Aorta (tissue), 5 donors: ENCODE measurements at places on chromosomes 13 and 19.

DNA sequence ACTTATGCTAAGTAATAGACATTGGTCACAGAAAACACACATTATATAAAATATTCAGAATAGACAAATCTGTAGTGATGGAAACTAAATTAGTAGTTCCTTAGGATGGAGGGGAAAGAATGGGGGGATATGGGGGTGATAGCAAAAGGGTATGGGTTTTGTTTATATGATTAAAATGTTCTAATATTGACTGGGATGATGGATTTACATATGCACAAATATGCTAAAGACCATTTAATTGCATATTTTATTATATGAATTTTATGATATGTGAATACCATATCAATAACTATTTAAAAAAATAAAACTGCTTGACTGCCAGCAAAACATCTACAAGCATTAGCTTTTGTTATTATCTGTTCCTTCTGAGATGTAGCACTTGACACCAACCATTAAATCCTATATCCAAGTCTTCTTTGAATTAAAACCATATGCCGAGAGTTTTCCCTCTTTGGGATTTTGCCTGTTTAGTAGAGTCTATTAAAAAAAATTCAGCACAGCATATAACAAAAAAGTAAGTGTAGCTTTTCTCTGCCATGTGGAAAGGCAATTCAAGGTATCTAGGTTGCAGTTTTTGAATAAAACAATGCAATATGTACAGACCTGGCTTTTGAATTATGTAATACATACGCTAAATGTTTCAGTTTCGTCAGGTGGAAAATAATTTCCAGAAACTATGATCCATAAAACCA lies 2584.1 kb upstream of the PCDH20 start:
- DNase-seq, result no peak

- no peak for DNase-seq
Observed at GRCh38 chr19:33794683-33795369, 1.8 kb upstream of the KCTD15 start.

GRCh38 chr13:65808061-65808460 lies 1422.1 kb downstream of the PCDH9 start:
- no peak for DNase-seq

GRCh38 chr13:48181482-48182145 lies 51.4 kb upstream of the ITM2B start:
- DNase-seq, result no peak

DNA sequence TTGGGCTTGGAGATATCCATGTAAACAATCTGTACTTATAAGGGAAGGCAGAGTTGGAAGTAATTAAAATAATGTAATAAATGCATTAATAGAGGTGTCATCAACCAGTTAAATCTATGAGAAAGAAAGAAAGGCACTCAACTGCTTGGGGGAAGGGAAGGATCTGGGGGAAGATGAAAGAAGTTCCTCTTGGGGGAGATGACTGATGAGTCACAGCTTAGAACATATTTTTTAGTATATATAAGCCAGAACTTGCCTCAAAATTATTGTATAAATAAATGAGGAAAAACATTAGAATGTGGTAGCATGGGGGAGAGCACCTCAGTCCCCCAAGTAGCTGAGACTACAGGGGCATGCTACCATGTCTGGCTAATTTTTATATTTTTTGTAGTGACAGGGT lies 205.8 kb downstream of the GGACT start:
- no peak for DNase-seq

GRCh38 chr13:88436974-88437373 lies 765.8 kb downstream of the SLITRK5 start:
- no peak for DNase-seq

GRCh38 chr13:45782327-45783045 lies 69.1 kb downstream of the SIAH3 start:
- no peak for DNase-seq

DNA sequence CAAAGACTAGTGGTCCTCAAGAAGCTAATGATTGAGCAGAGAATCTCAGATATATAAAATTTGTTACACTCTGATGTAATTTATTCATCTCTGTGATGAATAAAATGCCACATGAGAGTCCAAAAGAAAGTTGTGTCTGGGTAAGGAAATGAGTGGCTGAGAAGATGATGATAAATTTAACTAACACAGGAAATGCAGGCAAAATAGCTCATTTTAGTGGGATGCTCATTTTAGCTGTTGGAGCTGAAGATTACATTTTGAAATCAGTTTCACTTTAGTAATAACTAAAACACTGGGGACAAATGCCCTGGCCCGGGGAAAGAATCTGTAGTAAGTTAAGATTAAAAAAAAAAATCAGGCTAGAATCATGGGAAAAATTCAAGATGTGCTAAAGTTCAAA lies 35.2 kb downstream of the SPRY2 start:
- no peak for DNase-seq

DNA sequence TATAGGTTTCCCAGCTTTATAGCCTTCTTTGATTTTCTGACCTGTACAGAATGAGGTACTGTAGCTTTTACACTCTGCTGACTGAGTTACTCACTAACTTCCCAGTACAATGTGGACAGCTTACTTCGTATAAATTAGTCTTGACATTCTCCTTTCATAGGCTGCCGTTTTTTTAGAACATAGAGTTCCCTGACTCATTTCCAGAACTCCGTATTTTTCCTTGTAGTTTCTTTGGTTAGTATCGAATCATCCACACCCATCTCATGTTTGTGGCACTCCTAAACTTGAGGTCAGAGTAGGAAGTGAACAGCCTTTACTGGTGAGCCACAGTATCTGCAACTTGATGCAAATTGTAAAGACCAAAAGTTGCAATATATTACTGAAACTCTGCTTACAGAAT lies 303.9 kb downstream of the SLITRK5 start:
- DNase-seq, result no peak

GRCh38 chr13:46172531-46172991 lies 9.4 kb downstream of the LCP1 start:
- no peak for DNase-seq

GRCh38 chr13:106373304-106373988 lies 162.0 kb downstream of the EFNB2 start:
- DNase-seq, result no peak

DNA sequence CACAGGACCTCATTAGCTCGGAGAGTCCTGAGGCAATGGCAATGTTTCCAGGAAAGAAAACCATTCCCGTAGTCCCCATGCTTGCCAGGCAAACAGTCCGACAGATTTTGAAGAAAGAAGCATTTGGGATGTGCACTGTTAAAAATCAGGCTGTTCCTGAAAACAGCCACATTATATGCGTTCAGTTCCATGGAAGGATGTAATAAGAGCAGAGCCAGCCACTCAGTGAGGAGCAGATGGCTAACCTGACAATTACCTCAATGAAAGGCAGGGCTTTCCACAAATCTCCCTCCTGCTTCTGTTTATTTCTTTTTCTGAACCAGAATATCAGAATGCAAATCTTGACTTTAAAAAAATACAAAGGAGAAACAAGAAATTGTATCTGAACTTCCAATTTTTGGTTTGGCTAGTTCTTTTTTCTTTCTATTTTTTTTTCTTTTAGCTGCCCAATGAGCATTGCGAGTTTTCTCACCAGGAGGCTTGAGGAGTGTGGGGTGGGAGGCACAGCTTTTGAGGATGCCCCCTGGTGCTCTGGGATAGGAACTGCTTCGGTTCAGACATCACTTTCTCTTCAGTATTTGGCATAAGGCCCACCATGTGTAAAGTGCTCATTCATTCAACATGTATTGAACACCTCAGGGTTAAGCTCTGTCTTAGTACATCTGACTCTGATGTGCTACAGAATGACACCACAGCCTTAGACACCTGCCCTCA lies 124.2 kb downstream of the TBC1D4 start:
- no peak for DNase-seq

- DNase-seq, result no peak
Observed at GRCh38 chr19:51786646-51787494, 8.1 kb upstream of the FPR3 start.

DNA sequence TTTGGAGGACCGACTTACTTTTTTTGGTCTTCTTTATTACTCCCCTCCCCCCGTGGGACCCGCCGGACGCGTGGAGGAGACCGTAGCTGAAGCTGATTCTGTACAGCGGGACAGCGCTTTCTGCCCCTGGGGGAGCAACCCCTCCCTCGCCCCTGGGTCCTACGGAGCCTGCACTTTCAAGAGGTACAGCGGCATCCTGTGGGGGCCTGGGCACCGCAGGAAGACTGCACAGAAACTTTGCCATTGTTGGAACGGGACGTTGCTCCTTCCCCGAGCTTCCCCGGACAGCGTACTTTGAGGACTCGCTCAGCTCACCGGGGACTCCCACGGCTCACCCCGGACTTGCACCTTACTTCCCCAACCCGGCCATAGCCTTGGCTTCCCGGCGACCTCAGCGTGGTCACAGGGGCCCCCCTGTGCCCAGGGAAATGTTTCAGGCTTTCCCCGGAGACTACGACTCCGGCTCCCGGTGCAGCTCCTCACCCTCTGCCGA lies 409 bp downstream of the FOSB start:
- DNase-seq, result peak; percentile 89

- DNase-seq, result no peak
Observed at GRCh38 chr13:28826368-28826767, 6.2 kb downstream of the MTUS2 start.

GRCh38 chr13:41973247-41973741 lies 12.4 kb upstream of the VWA8 start:
- DNase-seq, result no peak

DNA sequence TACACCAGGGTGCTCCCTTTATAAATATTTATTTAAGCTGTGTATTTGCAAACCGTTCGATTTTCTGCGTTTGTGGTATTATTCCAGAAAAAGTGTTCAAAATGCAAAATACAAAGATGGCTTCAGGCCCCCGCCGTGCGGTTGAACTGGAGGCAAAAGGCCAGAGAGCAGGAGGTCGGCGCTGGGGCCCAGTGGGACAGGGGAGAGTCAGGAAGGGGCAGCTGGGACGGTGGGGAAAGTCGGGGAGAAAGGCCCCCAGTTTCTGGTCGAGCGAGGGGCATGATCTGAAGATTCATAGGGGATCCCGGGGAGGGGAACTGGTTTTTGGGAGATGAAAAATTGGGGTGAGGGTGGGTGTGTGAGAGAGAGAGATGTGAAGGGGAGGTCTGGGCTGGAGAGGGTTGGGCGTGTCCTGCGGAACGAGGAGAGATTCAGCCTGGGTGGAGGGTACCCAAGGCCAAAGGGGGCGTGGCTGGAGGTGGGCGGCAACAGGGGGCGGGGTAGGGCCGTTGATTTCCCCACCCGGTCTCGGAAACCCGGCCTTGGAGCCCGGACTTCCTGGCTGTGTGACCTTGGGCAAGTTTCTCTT lies 678 bp downstream of the ISOC2 start:
- peak; percentile 90 for DNase-seq

DNA sequence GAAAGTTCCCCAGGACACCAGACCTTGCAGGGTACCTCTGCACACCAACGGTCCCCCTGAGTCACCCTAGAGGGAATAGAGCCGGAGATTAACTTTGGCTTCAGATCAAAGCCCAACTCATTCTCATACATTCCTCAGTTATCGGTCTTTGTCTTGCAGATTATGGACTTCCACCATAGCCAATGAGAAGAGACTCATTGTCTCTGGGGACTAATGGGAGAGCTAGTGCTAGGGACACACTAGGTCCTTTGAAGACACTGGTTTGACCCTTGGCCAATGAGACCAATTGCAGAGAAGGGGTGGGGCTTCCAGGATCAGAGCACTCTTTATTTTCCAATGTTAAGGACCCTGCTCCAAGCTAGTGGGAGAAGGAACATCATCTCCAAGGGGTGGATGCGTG lies 6.1 kb downstream of the KLK7 start:
- no peak for DNase-seq

- no peak for DNase-seq
Observed at GRCh38 chr13:74251778-74252519, 117.7 kb upstream of the KLF12 start.

DNA sequence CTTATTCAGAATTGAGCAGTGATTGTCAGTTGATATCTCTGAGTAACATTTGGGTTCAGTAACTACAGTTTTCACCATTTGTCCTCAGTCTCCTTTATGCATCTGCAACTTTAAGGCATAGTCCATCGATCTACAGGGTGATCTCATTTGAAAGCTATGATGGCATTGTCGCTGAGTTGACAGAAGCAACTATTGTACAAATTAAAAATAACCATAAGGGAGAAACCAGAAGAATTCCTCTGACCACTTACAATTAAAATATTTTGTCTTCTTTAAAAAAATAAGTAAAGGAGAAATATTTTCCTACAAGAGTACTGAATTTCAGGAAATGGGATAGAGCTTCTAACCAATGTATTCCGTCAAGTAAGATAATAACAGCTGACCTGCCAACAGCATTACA lies 30.6 kb downstream of the RAP2A start:
- DNase-seq, result no peak

- DNase-seq, result no peak
Observed at GRCh38 chr13:96415831-96416385, 326.0 kb downstream of the HS6ST3 start.

DNA sequence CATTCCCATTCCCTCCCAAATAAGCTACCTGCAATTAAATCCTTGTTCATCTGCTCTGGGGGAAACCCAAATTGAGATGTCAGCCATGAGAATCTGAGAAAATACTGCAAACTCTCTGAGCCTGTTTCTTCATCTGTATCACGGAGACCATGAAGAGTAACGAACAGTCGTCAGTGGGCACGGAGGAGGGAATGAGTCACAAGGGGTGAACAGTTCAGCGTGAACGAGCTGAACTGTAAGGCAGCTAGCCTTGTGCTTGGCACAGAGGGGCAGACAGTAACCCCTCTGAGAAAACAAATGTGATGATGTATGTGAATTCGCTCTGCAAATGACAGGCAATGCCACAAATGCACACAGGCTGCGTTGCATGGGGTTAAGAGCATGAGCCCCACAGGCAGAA lies 288.7 kb downstream of the FOXO1 start:
- DNase-seq, result no peak

GRCh38 chr13:106560821-106561220 lies 7.1 kb downstream of the ARGLU1 start:
- no peak for DNase-seq

DNA sequence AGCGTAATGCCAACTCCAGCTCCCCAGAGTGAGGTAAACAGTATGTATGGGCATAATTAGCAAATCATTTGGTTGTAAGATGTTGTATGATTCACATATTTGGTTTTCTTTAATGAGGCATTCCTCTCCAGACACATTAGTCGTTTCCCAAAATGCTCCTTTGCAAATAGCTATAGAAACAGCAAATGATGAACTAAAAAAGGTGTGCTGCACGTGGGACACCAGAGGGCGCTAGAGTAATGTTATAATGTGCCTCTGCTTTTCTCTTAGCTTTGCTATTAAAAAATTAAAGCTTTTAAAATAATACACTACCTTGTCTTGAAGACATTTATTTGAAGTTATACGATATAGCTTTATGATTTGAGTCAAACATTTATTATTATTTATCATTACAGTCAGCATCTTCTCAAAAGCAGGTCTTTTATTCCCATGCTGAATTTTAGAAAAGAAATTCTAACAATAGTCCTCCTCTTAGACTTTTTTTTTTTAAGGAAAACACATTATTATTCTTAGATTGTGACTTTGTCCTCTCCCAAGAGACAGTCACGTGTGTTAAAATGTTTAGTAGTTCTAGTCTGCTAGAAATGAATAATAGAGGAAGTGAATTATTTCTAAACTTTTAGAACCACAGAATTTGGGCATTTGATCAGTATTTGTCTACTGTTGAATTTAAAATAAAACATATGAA lies 121.6 kb upstream of the FRY start:
- DNase-seq, result no peak
